ENCODE measurements at places on chromosomes 12 and 14.

DNA sequence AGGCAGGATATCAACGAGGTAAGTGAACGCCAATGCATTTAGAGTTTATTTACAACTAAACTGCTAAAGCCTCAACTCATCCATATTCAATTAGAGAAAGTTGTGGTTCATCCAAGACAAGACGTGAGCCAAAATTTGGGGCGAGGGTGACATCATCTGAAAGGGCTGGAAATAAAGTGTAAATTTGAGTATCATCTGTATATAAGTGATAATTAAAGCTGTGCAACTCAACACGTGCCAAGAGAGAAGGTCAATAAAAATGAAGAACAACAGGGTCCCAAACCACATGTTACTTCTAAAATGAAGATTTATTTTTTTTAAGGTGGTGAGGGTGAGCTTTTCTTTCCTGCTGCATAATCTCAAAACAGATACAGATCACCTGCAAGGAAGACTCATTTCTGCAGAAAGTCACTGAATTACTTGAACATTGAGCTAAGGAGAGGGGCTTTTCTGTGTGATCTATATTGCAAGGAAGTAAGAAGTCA lies 203.6 kb downstream of the EFCAB11 start:
- DNase-seq = no peak

DNA sequence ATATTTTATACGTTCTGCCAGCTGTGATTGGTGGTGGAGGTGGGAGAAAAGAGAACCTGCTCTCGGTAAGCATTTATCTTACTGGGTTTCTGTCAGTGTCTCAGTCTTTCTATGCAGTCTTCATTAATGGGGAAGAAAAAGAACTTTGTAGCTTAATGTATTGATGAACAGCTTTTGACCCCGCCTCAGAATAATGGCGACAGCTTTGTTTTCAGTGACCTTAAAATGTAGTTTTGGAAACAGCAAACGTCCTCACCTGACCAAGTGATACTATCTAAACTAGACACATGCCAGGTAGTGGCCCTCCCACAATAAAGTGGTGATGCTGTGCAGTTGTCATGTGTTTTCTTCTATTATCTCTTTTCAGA lies 1.4 kb downstream of the DACT1 start:
- no peak for DNase-seq

DNA sequence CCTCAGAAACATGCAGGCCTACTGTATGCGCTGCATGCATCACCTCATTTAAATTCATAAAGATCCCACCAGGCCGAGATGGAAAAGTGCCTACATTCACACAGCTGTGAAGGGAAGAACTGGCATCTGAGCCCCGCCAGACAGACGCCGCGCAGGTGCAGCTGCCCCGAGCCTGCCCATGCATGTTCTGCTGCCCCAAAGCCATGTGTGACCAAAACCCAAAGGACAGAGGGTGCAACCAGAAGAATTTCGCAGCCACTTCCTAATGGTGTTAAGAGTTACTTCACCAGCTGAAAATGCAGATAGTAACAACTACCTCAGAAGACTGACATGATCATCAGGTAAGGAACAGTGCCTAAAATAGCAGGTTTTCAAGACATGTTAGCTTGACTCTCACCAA lies 13.5 kb upstream of the KRT8 start:
- no peak for DNase-seq

GRCh38 chr12:76084863-76085519 lies 506 bp upstream of the NAP1L1 start:
- DNase-seq = peak; percentile 97

DNA sequence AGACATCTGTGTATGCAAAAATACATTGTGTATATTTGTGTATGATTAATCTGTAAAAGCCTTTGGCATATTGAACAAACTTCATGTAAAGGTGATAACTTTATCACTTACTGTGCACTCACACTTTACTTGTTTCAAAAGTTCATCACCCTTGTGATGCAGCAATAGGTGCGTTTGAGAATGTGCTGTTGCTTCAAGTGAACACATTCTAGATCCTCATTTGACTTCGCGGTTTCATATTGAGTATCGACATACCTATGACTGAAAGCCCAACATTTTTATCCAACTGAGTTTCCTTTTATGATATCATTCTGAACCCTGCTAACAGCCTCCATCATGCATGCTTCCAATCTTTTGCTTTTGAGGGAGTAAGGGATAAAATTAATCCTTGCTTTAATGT lies 1086.9 kb downstream of the TMEM121 start:
- DNase-seq = no peak

GRCh38 chr14:90403065-90403464 lies 6.2 kb downstream of the CALM1 start:
- no peak for DNase-seq

GRCh38 chr12:101582937-101583336 lies 11.8 kb upstream of the MYBPC1 start:
- no peak for DNase-seq

GRCh38 chr12:122174155-122174845 lies at the start of gene IL31:
Gene IL31, minus strand, starts transcription at chr12:122174221. Its CDS starts 49 bp downstream, at chr12:122174172.
- DNase-seq = no peak

- peak; percentile 8 for DNase-seq
Measured at GRCh38 chr14:63486738-63487137, 56.4 kb downstream of the PPP2R5E start.

- no peak for DNase-seq
Measured at GRCh38 chr12:55915482-55915859, 12.2 kb downstream of the PYM1 start.

- DNase-seq = no peak
Measured at GRCh38 chr12:39199351-39199750, 243.6 kb downstream of the KIF21A start.

DNA sequence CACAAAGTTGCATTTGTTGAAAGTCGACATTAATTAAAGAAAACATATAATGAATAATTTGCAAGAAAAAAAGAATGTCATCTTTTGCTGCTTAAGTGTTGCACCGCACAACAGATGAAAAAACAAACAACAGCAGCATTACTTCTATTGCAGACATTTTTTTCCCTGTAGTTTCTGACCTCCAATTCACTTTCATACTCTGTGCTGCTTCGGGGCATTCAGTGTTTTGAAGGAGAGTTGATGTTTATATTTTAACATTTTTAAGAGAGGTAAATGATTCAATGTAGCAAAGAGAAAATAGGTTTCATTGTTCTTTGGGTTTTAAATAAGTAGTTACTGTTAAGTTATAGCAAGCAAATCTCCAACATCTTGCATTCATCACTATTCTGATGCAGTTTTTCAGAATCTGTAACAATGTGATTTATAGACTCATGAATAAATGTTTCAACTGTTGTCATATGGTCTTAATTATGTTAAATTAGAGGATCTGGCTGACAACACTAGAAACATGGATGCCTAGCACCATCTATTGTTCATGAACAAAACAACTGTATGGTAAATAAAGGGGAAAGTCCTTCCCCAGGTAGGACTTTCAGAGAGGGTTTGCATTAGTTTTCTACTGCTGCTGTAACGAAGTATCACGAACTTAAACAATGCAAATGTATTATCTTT lies 168.1 kb downstream of the BCAT1 start:
- no peak for DNase-seq

- no peak for DNase-seq
Measured at GRCh38 chr12:31645924-31646323, 13.6 kb upstream of the ETFBKMT start.

- DNase-seq = peak; percentile 98
Measured at GRCh38 chr14:51094901-51095853, at the start of gene TRIM9. Gene TRIM9, minus strand, starts transcription at chr14:51095105. Its CDS starts 166 bp downstream, at chr14:51094939.

GRCh38 chr12:78929075-78929418 lies 64.5 kb downstream of the SYT1 start:
- DNase-seq = no peak

All from NCI-H2227 treated with DMSO at 0.1 percent for 48 hours (cell line).